ENCODE measurements at places on chromosomes 16 and 17.

DNA sequence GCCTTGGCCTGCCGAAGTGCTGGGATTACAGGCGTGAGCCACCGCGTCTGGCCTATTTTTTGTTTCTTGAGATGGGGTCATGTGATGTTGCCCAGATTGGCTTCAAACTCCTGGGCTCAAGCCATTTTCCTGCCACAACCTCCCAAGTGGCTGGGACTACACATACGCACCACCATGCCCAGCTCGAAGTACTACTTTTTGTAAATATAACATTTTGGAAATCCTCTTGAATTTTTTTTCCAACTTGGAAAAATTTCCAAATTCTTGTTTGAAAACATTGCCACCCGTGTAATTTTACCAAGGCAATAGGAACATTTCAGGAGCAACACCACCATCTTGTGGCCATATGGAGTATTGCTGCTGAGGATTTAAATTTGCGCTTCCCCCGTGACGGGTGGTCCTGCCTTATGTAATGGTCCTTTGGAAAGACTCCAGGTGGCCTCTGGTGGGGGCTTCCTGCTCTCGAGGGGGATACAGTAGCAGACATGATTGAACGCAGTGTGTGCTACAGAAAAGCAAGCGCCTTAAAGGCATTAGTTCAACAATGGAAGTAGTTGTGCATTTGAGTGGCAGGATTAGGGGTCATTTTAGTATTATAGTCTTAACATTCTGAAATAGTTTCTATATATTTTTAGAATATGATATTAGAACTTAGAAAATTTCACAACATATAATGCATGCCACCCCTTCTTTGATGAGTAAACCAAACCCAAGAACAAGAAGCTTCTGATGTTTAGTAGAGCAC lies 8.0 kb downstream of the FLYWCH1 start:
- peak; percentile 48 for DNase-seq

GRCh38 chr16:75491876-75492275 lies 3.4 kb downstream of the CHST6 start:
- DNase-seq, result no peak

DNA sequence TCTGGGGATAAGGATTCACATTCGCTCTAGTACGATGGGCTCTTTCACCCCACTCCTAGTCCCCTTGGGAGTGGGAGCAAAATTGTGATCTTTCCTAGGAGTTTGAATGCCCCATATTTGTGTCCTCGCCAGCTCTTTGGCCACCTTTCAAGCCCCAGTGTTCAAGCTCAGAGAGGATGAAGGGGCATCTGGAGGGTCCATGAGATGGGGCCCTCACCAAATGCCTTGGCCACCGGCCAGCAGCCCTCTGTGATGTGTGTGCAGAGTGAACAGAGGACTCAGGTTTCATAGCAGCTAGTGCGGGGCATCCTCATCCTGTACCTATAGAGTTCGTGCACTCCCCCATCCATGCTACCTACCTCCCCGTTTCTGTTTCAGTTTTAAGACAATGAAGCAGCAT lies 140.6 kb downstream of the RAB11FIP4 start:
- no peak for DNase-seq

GRCh38 chr17:17560167-17560566 lies 31.3 kb downstream of the PEMT start:
- DNase-seq, result no peak

GRCh38 chr16:46613352-46613751 lies 7.8 kb downstream of the SHCBP1 start:
- no peak for DNase-seq

DNA sequence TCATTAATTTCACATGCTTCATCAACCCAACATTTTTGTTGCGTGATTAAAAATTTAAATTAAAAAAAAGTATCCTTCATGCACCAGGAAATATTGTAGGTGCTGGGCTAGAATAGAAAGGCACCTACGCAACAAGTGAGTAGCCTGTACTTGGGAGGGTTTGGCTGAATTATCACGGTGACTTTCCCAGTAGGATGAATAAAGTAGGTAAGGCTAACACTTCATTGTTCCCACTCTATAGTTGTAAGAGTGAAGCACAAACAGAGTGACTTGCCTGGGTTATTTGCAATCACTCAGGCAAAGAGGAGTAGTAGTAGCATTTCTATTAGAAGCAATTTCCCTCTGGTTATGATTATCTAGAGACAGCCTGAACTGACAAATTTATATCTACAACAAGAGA lies 62.5 kb downstream of the DNAH3 start:
- no peak for DNase-seq

DNA sequence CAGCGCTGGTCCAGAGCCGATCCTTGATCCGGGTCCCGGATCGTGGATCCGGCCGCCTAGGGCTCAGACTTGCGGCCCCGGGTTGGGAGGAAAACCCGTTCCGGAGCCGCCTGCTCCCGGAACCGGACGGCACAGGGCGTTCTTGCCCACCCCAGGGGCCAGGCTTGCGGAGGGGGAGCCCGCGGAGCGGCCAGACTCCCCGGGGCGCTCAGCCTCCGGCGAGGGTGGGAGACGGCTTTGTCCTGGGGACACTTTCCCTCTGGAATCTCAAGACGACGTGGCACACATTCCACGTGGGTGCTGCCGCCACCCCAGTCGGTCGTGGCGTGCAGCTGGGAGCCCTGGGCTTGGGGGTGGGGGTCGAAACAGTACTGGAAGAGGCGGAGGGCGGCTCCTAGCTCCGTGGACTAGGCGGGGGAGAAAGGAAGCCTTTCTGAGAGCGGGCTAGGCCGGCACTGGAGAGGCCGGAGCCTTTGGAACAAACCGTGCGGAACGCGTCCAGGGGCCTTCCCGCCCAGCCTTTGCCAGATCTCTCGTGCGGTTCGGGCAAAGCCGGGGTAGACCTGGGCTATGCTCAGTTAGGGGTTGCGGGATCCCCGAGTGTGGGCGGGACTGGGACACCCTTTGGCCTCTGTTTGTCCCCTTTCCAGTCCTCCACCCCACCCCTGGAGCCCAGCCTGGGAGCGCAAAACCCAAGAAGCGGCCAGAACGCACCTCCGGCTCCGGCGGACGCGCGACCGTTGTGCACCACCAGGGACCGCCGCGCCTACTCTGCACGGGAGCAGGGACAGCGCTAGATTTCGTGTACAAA lies 26.5 kb downstream of the SREBF1 start:
- no peak for DNase-seq

GRCh38 chr17:210402-210801 lies 29.0 kb upstream of the DOC2B start:
- no peak for DNase-seq

DNA sequence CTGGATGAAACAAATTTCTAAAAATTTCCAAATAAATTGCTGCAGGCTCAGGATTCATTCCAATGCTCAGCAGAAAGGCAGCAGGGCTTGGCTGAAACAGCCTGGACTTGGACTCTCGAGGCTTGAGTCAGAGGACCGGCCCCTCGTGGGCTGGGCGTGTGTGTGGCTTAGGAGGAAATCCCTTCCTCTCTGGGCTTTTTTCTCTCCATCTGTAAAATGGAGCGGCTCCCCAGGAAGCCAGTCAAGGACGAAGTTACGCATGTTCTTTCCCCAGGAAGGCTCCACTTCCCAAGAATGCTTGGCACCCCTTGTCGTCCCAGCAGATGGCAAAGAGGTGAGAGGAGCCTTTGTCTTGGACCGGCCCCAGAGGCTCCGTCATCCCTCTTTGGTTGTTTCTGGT lies 13.5 kb downstream of the SLC46A1 start:
- no peak for DNase-seq

GRCh38 chr16:7979448-7980132 lies 610.7 kb downstream of the TMEM114 start:
- no peak for DNase-seq

GRCh38 chr16:83136924-83137323 lies 510.2 kb downstream of the CDH13 start:
- no peak for DNase-seq

- no peak for DNase-seq
These were observed 89.8 kb upstream of the CES5A start for GRCh38 chr16:55964923-55965475.

DNA sequence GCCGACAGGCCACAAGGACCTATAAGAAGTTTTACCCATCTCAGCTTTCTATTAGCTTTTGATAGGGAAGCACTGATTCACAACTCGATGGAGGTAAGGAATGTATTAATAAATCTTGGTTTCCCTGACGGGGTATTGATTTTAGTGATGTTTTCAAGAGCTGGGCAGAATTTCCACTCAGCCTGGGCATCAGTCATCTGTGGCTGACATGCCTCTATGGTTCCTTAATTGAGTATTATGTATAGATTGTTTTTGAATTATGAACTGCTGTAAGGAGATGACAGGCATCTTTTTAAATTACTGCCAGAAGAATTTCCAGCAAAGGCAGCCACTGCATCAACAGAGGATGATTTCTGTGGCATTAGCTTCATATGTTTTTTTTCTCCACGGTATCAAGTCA lies 128.6 kb downstream of the CPPED1 start:
- no peak for DNase-seq

GRCh38 chr16:85778873-85779272 lies 20.5 kb downstream of the EMC8 start:
- DNase-seq, result no peak

GRCh38 chr17:65523411-65523810 lies 38.0 kb downstream of the AXIN2 start:
- DNase-seq, result no peak

- DNase-seq, result no peak
These were observed 335.1 kb downstream of the CPPED1 start for GRCh38 chr16:12468552-12468951.

GRCh38 chr16:57800200-57801097 lies 1.8 kb downstream of the KIFC3 start:
- no peak for DNase-seq

DNA sequence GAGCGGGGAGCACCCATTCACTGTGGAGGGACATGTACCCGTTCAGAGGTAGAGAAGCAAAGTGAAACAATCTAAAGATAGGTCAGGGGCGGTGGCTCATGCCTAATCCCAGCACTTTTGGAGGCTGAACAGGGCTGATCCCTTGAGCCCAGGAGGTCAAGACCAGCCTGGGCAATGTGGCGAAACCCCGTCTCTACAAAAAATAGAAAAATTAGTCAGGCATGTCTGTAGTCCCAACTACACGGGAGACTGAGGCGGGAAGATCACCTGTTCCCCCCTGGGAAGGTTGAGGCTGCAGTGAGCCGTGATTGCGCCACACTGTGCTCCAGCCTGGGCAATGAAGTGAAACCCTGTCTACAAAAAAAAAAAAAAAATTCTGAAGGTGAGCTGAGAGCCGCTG lies 21.7 kb downstream of the MYL4 start:
- DNase-seq, result no peak

GRCh38 chr16:68436581-68436980 lies 11.7 kb downstream of the SMPD3 start:
- DNase-seq, result no peak

GRCh38 chr16:65415460-65415859 lies 293.6 kb upstream of the CDH11 start:
- no peak for DNase-seq

DNA sequence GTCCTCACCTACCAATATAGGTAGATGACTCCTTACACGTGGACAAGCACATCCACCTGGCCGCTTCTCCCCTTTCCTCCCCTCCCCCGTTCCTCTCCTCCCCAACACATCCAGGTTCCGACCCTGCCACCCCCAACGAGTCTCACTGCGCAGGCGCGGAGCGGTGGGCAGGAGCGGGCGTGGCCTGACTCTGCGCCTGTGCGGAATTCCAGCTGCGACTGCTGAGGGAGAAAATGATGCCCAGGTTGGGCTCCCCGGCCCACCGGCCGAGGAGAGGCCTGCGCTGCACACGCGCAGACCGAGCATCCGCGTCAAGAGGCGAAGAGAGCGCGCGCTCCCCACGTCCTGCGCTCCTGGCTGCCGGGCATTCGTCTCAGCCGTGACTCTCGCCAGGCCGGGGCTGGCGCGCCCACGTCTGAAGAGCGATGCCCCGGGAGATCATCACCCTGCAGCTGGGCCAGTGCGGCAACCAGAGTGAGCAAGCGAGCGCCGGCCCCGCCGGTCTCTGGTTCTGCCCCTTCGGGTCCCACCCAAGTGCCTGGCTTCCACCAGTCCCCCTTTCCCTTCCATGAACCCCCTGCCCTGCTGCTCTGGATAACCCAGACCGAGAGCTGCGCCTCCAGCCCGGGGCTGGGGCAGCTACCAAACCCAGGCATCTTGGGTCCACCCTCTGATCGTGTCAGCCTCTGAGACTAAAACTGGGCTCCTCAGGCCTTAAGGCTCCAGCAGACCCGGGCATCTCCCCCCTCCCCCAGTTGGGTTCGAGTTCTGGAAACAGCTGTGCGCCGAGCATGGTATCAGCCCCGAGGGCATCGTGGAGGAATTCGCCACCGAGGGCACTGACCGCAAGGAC lies at the start of gene TUBG2:
TSS of gene TUBG2 (plus strand) at position 206 of the 853 bp plus-strand sequence. CDS start at position 426, 220 bp downstream.
- DNase-seq, result peak; percentile 99

DNA sequence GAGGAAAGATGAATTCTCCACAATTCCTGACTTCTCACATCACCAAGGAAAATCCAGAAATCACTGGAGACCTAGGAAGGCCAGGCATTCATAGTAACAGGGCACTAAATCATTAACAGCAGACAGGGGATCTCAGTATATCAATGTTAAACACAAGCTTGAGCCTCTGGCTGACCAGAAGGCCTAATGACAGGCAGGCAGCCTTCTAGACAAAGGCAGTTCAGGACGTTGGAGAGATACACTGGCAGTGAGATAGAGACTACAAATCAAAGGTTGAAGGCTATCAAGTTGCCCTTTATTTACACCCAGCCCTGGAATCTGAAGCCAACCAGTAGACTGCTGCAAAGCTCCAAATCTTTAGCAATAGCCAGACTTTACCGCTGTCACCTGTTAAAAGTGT lies 422.8 kb upstream of the CCL2 start:
- DNase-seq, result no peak

GRCh38 chr16:12613992-12614661 lies 189.6 kb downstream of the CPPED1 start:
- no peak for DNase-seq

GRCh38 chr16:88494335-88495154 lies 41.5 kb downstream of the ZFPM1 start:
- DNase-seq, result no peak

DNA sequence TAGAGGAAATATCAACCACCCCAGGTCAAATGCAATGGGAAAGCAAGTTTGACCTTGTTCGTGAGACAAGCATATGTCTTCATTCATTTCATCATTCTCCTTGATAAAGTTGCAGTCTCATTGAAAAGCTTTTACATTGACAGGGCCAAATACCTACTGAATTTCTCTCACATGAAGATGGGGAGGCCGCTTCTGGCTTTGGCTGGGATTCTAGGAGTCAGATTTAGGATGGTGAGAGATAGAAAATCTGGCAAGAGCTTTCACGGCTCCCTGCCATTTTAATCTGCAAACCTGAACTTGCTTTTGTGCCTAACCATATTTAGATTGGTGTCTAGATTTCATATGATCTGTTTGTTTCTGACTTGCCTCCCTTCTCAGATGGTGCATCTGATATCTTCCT lies 88.0 kb downstream of the TMEM100 start:
- DNase-seq, result no peak

DNA sequence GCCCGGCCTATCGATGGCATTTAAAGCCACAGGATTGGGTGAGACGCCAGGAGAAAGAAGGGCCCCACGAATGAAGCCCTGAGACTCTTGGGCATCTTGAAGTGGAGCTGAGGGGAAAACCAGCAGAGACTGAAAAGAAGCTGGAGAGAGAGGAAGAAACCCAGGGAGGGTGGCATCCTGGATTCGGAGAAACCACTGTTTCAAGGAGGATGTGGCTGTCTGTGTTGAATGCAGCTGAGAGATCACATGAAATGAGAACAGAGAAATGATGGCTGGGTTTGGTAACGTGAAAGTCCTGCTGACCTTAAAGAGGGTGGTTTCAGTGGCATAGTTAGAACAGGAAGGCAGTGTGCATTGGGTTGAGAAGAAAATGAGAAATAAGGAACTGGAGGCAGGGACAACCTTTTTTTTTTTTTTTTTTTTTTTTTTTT lies 3.8 kb downstream of the TNFSF12 start:
- no peak for DNase-seq
